ENCODE measurements at places on chromosomes 16 and 17.

DNA sequence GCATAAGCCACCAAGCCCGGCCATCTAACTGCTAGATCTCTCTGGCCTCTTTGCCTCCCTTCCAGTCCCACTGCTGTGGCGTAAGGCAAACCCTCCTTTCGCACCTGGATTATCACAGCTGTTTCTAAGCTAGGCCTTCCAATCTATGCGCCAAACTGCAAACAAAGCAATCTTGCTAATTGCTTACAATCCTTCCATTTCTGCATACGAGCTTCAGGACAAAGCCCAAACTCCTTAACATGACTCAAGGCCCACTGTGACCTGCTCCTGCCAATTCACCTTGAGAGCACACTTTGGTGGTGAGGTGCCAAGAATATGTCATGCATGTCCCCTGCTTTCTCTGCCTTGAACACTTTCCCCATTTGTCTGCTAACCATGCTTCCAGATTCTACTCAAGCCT is 6.0 kb upstream of the ARL5C start:
- no peak for DNase-seq

GRCh38 chr17:31417051-31417792 is 25.7 kb downstream of the RAB11FIP4 start:
- no peak for DNase-seq

- DNase-seq: no peak
Measured at GRCh38 chr16:85625053-85625452, 11.9 kb downstream of the GSE1 start.

- no peak for DNase-seq
Measured at GRCh38 chr17:2634361-2634960, 41.0 kb downstream of the PAFAH1B1 start.

DNA sequence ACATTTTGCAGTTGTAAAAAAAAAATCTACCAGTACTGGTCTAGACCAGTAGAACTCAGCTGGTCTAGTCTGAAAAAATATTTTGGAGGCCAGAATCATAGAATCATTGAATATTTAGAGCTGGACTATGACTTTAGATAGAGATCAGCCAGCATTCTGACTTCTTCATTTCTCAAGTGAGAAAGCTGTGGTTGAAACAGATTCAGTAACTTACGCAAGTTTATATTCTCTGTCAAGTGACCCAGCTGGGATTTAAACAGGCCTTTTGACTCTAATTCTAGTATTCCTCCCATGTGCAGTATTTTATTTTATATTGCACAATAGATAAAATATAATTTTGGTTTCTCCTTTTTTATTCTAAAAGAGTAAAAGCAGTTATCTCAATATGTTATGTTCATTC is 4.9 kb downstream of the TNRC6A start:
- DNase-seq: peak; percentile 47

GRCh38 chr17:18158022-18158600 is 25.5 kb upstream of the ALKBH5 start:
- peak; percentile 81 for DNase-seq

DNA sequence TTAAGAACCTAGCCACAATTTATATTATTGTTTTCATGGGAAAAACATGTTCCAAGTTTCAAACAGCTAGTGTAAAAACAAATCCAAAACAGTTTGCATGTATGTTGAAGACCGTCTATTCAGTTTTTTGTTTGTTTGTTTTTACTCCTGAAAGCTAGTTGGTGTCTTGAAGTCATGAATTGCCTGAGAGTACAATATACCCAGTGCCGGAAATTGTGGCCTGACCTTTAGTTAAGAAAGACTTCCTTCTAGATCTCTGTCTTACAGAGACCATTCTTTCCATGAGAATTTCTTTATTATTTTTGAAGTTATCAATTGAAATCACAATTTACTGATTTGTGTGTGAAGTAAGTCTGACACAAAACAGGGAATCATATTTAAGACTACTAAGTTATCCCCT is 474.8 kb downstream of the KCNJ2 start:
- peak; percentile 15 for DNase-seq

DNA sequence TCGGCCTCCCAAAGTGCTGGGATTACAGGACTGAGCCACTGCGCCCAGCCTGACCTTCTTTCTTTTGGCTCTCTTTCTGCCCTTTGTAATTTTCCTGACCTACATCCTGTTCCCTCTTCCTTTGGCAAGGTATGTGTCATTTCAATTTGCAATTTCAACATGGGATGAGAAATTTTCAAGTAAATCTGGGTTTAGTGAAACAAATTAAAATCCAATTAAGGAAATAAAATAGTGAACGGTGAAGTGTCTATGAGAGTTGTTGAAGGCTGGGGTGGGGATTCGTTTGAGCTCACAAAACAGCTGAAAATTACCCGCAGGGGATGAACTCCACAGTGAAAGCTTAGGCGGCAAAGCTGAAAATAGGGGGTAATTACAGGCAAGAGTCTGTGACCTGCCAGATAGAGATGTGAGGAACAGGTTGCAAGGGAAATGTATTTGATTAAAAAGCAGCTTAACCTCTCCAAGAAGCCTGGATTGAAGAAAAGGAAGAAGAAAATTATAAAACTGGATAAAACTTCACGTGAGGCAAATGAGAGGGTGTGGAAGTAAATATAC is 277.7 kb downstream of the UTP18 start:
- no peak for DNase-seq

GRCh38 chr17:65588181-65588808 is 26.8 kb upstream of the AXIN2 start:
- DNase-seq: no peak

DNA sequence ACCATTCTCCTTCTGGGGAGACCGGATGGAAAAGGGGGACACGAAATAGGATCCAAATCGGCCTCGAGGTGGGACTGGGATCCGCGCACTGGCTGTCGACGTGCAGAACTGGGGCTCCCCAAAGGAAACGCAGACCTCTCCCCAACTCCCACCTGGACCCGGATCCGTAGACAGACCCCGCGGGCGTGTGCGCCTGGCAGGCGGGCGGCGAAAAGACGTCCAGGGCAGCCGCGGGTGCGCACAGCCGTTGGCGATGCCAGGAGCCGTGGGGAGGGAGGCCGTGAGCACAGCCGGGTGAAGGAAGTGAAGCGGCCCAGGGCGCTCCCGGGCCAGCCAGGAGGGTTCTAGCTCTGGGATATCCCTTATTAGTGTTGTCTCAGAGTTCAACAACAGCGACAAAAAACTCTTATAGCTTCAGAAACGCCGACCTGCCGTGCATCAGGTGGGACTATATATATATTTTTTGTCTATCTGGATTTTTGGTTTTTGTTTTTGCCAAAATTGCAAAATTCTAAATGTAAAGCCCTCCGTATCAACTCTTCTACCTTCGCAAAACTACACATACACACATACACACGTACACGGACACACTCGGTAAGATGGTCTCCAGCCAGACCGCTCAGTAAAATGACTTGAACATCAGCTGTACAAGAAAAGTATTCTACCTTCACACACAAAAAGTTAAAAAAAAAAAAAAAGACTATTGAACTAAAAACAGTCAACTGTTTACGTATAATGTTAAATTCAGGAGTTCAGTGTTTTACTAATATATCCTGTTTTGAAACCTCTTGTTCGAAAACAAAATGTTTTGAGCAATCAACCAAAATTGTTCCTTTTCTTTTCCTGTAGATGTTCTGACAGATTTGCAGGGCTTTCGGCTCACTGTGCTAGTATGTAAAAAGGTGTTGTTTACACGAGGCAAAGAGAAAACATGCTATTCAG is 5.2 kb upstream of the AATF start:
- DNase-seq: no peak

DNA sequence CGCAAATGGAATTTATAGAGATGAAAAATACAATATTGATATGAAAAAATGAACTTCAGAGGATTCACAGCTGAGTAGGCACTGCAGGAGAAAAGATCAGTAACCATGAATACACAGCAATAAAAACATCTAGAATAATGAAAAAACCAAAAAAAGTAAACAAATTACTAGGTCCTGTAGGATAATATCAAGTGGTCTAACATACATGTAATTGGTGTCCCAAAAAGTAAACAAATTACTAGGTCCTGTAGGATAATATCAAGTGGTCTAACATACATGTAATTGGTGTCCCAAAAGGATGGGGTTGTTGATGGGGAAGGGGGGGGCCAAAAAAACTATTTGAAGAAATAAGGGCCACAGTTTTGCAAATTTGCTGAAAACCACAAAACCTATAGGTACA is 43.4 kb downstream of the ZNF18 start:
- no peak for DNase-seq

GRCh38 chr17:1880851-1881630 is 51.2 kb downstream of the RPA1 start:
- DNase-seq: no peak

GRCh38 chr17:56185491-56186221 is 32.4 kb downstream of the ANKFN1 start:
- DNase-seq: no peak

DNA sequence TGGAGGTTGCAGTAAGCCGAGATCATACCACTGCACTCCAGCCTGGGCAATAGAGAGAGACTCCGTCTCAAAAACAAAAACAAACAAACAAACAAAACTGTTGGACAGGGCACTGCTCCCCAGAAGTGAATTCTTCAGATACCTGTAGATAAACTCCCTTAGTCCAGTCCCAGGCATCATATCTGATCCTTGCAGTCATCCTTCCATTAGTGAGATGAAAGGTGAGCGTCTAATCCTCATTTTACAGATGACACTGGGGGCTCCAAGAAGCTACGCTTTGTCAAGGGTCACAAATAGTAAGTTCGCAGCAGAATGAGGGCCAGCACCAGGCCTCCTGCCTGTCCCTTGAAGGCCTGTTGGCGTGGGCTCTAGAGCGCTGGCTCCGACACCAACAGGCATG is 102.0 kb downstream of the OR1D5 start:
- DNase-seq: no peak

- DNase-seq: no peak
Measured at GRCh38 chr17:78709119-78709681, 72.9 kb downstream of the CYTH1 start.

DNA sequence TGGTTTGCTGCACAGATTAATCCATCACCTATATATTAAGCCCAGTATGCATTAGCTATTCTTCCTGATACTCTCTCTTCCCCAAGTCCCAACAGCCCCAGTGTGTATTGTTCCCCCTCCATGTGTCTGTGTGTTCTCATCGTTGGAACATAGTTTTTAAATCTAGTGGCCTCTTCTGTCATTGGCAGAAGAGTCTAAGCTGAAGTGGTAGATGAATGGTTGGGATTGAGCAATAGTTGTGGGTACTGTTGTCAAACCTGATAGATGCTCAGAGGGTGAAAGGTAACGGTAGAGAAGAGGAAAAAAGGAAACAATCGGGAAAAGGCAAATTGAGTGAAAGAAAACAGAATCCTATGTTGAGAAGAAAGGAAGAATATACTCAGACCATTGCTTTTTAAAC is 29.9 kb downstream of the MAP3K3 start:
- DNase-seq: peak; percentile 59

- no peak for DNase-seq
Measured at GRCh38 chr17:2391597-2392251, 9.1 kb downstream of the MNT start.

GRCh38 chr16:81071805-81072204 is 5.2 kb downstream of the C16orf46 start:
- DNase-seq: peak; percentile 18

DNA sequence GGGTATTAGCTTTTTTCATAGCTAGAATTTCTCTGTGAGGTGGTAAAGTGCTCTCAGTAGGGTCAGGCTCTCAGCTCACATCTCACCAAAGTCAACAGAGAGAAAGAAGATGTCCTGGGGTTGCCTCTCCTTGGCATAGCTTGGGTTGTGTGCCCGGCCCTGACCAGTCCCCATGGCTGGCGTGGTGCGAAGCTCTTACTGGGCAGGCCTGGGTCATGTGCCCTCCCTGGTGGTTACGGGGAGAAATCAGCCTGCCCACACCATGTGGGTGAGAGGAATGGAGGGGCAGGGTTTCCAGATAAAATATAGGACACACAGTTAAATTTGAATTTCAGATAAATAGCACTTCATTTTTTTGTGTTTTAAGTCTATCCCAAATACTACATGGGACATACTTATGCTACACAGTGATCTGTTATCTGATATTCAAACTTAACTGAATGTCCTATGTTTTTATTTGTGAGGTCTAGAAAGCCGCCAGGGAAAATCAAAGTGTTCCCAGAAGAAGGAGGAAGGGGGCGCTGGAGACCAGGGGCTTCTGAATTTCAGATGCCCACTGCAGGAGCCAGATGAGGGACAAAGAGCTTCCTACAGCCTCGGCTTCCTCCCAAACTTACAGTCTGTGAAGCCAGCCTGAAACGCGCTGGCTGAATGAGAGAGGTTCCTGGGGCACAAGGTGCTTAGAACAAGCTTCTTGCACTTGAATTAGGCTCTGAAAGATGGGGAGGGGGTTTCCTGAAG is 45.4 kb downstream of the NKD1 start:
- no peak for DNase-seq

- no peak for DNase-seq
Measured at GRCh38 chr16:12881740-12882139, 19.7 kb upstream of the SHISA9 start.

GRCh38 chr16:3759736-3760135 is 42.4 kb upstream of the TRAP1 start:
- DNase-seq: no peak

DNA sequence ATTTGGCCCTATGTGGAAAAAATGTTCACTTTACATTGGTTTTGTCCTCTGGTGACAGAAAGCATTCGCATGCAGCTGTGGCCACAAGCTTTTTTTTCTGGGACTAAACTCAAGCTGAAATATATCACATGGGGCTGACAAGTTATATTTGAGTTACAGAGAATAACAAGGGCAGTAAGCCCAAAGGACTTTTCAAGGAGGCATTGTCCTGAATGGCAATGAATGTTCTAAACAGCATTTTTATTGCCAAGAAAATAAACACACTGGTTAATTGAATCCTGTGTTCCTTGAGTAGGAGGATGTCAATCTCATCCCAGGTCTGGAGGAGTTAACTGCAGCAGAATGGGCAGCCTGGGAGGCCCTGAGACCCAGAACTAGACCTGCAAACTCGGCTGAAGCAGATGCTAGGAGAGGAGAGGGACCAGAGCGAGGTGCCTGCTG is 114.5 kb downstream of the COPRS start:
- no peak for DNase-seq

DNA sequence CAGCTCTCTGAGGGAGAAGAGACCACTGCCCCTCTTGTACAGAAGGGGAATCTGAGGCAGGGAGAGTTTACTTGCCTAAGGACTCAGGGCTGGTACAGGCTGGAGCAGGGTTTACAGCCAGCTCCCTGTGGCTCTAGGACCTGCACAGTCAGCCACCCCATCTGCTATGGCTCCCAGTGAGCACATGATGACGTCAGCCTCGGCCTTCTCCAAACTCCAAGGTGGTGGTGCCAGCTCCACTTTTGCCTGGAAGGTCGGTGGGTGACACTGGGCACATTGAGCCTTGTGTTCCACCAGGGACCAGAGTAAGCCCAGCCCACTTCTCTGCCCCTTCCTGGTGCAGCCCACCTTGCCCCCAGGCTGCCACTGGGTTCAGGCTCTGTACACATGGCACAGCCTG is 202.2 kb downstream of the ENGASE start:
- DNase-seq: no peak

All from MV-4-11 (cell line).